Neural crest cell (in vitro differentiated cells): ENCODE measurements at places on chromosomes 16 and 17. TPM values are rescaled to one million over a fixed set of nuclear protein-coding genes. Genes with fewer than 3 reads are reported as not detected.

Gene CIAO3
- 42.1 and 45.9 TPM in 2 replicates for total RNA-seq

Gene GRAP
- total RNA-seq, result 2.1 and 2.8 TPM in 2 replicates

Gene BANP
- 34.0 and 39.1 TPM in 2 replicates for total RNA-seq

Gene KRTAP3-2
- not detected in 2 replicates for total RNA-seq

Gene FBXO39
- total RNA-seq, result not detected in 2 replicates

Gene ACAP1
- total RNA-seq, result 1.2 and 1.3 TPM in 2 replicates

Gene NOTUM
- 5.9 and 6.3 TPM in 2 replicates for total RNA-seq

Gene TAT
- total RNA-seq, result not detected in 2 replicates

Gene ADAD2
- total RNA-seq, result not detected in 2 replicates

Gene RNF157
- 50.4 and 54.0 TPM in 2 replicates for total RNA-seq

Gene KRTAP3-1
- total RNA-seq, result not detected in 2 replicates

Gene TOP3A
- 98.5 and 107 TPM in 2 replicates for total RNA-seq

Gene FAM171A2
- total RNA-seq, result 50.6 and 51.9 TPM in 2 replicates

Gene GSDMA
- total RNA-seq, result not detected in 2 replicates

Gene MYH4
- total RNA-seq, result not detected in 2 replicates

Gene KRTAP9-2
- not detected in 2 replicates for total RNA-seq

Gene HOXB9
- 84.1 and 89.8 TPM in 2 replicates for total RNA-seq

Gene GPR139
- total RNA-seq, result not detected in 2 replicates
